ENCODE measurements at places on chromosomes 5 and 9.

DNA sequence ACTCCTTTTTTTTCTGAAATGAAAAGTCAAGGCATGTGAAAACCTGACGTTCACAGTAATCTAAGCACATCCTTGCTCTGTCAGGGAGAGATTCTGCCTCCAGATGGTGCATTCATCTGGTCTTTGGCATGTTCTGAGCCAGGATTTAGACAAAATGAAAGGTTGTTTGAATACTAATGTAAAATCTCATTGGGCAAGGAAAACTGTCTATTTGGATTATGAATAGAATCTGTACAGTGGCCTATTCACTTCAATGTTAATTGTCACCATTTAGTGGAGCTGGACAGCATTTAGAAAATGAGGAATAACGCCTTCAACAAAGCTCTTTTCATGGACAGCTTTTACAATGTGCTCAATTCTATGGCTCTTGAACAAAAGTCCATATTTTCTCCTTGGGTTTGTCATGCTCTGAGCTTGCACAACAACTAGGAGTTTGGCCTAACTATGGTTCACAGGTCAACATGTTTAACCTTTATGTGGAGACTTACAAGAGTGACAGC lies 28.9 kb downstream of the ARHGEF28 start:
- no peak for DNase-seq

- no peak for DNase-seq
Observed at GRCh38 chr9:84955971-84956370, 286.4 kb downstream of the NTRK2 start.

- no peak for DNase-seq
Observed at GRCh38 chr5:132179405-132179804, 48.2 kb downstream of the P4HA2 start.

DNA sequence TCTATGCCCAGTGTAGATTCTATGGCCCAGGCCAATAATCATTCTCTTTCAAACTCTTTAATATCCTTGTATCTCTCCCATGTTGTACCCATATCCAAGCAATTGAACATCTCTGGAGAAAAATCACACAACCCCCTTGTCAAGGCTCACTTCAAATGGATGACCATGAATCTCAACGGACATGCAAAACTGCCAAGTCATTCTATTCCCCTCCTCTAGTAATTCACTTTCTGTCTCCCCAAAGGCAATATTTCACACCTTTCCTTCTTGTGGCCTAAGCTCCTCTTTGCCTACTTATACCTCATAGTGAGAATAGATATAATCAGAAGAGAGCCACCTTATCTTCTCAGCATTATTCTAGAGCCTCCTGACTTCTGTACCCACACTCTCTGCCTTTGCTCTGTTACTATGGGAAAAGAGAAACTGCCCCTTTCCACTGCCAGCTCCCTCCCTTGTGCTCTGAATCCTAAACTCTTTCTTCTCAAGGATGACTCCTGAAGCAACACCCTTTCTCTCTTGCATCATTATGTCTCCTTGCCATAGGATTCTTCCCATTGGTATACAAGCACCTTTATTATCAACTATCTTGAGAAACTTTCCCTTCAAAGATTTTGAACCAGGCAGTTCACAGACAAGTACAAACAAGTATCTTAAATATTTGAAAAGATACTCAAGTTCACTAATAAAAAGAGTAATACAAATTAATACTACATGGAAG lies 66.1 kb downstream of the RPS23 start:
- no peak for DNase-seq

DNA sequence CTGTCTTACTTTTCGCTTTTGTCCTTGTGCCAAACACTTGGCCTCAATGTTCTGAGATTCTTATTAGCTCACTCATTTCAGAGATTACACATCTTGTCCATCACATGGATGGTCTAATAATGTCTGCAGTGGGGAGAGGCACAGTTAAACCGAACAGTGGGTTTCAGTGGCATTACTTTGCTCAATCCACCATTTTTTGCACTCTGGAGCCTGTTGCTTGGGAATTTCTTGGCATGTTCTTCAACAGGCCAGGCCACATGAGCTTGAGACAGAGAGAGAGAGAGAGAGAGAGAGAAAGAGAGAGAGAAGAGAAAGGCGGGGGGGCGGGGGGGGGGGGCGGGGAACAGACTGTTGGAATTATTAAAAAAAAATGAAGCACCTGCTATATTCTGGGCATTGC lies 1327.8 kb upstream of the WWC1 start:
- no peak for DNase-seq

- no peak for DNase-seq
Observed at GRCh38 chr5:57179262-57180200, 5.7 kb downstream of the GPBP1 start.

DNA sequence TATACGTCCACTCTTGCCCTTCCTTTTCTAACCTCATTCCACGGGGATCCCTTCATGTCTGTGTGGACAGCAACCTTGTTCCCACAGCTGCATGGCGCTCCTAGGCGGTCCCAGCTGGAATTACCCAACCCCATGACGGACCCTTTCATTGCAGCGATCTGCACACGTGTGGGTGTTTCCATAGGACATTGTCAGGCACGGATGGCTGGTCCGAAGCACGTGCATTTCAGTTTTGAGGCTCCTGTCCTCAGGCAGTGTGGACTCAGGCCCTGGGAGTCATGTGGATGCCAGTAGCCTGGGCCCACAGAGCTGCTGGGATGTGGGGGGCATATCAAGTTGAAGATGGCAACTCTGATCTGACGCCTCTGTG lies 15.0 kb downstream of the CARD19 start:
- no peak for DNase-seq

DNA sequence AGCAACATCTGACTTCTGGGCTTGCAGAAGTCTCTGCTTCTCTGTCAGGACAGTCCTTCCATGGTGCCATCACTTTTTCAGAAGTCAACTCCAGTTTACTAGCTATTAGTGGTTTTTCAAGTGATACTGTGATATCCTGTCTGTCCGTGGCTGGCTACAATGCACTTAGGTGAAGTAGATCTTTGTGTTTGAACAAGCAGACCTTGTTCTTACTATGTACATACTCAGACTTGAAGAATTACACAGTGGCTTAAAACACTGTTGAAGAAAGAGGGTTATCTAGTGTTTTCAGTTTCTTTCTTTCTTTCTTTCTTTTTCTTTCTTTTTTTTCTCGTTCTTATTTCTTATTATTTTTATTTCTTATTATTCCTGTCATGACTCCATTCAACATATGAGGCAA lies 228.7 kb downstream of the NTRK2 start:
- no peak for DNase-seq

DNA sequence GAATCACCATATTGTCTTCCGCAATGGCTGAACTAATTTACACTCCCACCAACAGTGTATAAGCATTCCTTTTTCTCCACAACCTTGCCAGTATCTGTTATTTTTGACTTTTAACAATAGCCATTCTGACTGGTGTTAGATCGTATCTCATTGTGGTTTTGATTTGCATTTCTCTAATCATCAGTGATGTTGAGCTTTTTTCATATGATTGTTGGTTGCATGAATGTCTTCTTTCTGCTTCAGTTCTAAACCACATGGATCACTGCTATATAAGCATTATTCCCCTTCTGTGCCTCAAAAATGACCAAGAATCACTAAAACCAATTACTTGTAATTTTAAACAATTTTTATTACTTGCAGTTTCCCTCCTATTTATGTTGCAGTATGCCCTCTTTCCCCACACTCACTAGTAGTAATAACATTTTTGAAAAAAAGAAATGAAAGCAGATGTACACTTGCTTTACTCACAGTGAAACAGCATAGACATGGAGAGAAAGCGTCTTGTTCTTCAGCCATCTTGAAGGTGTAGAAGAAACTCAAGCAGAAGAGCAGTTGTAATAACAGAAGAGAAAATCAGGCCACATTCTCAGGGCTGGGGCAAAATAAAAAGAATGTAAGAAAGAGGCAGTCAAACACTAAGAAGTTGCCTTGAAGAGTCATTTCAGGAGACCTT lies 4.5 kb upstream of the TMEM252 start:
- no peak for DNase-seq

DNA sequence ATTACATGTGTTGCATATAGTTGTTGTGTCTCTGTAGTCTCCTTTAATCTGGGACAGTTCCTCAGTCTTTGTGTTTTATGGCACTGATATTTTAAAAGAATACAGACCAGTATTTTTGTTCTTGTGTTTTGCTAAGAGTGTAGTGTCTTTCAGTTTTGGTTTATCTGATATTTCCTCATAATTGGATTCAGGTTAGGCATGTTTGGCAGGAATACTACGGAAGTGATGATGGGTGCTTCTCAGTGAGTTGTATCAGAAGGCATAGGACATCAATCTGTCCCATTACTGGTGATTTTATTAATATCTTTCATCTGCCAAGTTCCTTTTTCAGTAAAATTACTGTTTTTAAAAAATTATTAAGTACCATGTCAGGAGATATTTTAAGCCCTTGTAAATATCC lies 212.9 kb downstream of the ARHGEF28 start:
- DNase-seq: no peak

GRCh38 chr9:5873439-5873838 lies 17.2 kb upstream of the MLANA start:
- DNase-seq: no peak

- DNase-seq: no peak
Observed at GRCh38 chr5:113488645-113489184, 462 bp upstream of the MCC start.

DNA sequence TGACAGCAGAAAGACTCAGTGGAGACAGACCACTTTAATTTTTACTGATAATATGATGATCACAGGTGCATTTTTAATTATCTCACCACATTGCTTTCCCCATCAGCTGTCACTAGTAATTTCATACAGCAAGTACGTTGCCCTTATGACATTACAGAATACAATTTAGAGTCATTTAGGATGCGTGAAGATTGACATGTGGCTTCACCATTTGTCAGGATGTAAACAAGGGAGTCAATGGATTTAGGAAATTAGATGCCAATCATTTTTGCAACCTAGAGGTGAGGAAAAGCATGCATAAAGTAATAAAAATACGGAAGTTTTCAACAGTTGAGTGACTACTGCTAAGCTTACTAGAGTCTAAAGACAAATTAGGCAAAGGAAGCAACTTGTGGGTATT lies 1129.6 kb downstream of the PTPRD start:
- no peak for DNase-seq

DNA sequence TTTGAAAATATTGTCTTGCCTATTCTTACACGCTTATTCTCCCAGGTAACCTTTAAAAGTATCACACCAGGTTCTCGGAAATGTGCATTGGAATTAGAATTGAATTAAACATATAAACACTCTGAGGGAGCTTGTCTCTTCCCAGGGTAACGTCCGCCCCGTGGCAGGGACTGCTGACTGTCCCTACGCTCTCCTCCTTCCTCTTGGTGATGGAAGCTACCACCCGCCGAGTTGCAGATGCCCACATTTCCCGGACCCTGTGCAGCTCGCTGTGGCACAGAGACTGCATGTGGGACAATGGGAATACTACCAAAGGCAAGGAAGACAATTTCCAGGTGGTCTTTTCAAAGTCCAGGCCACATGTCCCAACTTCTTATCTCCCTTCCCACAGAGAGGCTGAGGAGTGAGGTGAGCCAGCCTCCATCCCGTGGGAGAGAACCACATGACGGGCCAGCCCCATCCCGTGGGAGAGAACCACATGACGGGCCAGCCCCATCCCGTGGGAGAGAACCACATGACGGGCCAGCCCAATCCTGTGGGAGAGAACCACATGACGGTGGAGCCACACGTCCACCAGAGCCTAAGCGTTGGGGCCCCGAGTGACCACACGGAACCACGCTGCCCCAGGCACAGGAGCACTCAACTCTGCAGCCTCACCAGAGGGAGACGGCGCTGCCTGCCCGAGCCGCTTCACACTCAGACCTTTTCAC lies 249.4 kb upstream of the IRX1 start:
- no peak for DNase-seq

DNA sequence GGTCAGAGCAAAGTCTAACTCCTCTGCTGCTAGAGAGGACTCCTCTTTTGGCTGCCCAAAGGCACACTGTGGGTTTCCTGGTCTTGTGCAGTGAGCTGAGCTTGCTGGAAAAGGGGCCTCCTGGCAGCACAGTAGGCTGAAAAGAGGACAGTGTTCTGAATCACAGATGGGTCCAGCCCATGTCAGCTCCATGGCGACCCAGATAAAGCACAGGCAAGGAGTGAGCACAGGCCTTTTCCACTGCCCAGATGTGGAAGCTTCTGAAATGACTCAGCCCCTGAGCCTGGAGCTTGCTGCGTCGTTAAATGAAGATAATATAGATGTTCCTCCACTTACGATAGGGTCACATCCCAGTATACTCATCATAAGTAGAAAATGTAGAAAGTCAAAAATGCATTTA lies 8.1 kb downstream of the CCDC180 start:
- no peak for DNase-seq

- no peak for DNase-seq
Observed at GRCh38 chr5:145236127-145236526, 599.0 kb downstream of the PRELID2 start.

DNA sequence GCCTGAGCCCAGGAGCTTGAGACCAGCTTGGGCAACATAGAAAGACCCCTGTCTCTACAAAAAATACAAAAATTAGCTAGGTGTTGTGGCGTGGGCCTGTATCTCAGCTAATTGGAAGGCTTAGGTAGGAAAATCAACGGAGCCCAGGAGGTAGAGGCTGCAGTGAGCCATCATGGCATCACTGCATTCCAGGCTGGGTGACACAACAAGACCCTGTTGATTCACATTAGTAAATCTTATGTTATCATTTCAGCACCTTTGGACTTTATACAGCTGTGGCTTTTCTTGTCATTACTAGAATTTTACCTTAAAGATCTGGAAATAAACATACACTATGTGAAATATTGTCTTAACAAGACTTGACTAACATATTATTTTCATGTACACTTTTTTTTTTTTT lies 185.0 kb downstream of the ZNF608 start:
- no peak for DNase-seq

- no peak for DNase-seq
Observed at GRCh38 chr9:72312386-72312987, 52.5 kb downstream of the ZFAND5 start.

DNA sequence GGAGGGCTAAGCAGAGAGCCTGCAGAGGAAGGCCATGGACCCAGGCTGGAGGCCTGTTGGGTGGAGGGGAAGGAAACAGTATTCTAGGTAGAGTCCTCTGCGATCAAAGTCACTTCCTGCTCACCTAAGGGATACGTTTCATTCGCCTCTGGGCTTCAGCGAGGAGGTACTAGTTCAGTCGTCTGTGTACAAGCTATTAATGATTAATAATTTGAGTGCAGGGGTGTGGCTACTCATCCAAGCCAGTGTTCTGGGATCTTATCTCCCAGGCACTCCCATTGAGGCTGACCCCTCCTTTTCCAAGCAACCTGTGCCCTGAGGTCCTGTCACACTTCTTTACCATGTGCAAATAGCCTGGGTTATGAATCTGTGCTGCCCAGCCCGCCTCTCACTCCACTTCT lies 25.2 kb downstream of the RALGPS1 start:
- no peak for DNase-seq

GRCh38 chr5:1651971-1652872 lies 128.5 kb upstream of the LPCAT1 start:
- no peak for DNase-seq

GRCh38 chr5:172325452-172325851 lies 41.9 kb upstream of the UBTD2 start:
- DNase-seq: no peak

Measured in activated CD4-positive, CD25-positive, alpha-beta regulatory T cell (primary cell).